ENCODE measurements at places on chromosomes 2 and 18.

GRCh38 chr18:49967636-49968313, 154.4 kb upstream of the ACAA2 start:
- DNase-seq = no peak

- DNase-seq = no peak
Observed at GRCh38 chr18:34650121-34650545, 60.0 kb upstream of the DTNA start.

DNA sequence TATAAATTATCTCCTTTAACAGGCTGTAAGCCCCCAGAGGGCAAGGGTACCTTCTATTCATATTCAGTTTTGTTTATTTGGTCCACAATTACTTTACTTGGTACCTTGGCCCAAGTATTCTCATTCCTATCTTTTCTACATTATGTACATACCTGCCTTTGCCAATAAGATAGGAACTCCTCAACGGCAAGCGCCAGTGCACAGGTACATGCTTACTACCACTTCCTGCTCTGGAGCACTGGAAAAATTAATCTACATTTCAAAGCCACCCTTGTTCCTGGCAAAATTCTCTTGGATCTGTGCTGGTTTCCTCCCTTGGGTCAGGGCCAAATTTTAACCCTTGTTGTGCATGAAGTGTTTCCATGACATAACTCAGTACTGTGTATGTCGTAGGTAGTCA, 34.3 kb upstream of the LMAN1 start:
- DNase-seq = no peak

GRCh38 chr2:236820763-236821344, 251.2 kb downstream of the ACKR3 start:
- DNase-seq = no peak

- no peak for DNase-seq
Observed at GRCh38 chr2:33246432-33246831, 230.0 kb upstream of the RASGRP3 start.

DNA sequence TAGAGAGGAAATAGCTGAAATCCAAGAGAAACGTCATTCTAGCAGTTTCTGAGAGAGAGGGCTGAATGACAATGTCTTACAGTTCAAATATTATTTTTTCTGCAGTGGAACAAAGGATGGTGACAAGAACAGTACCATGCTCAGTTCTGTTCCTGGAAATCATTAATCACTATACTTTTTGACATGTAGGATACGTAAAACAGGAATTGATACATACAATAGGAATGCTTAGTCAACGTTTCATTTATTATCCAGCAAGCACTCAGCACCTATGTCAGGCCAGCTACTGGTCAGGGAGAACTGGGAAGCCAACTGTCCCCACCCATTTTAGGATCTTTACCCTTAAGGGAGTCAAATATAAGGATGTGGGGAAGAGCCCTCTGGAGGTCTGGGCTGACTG, 114.7 kb downstream of the DHRS9 start:
- DNase-seq = no peak

- peak; percentile 73 for DNase-seq
Observed at GRCh38 chr2:44362207-44363015, 664 bp downstream of the CAMKMT start.

- peak; percentile 10 for DNase-seq
Observed at GRCh38 chr2:128638341-128639119, 319.9 kb upstream of the HS6ST1 start.

DNA sequence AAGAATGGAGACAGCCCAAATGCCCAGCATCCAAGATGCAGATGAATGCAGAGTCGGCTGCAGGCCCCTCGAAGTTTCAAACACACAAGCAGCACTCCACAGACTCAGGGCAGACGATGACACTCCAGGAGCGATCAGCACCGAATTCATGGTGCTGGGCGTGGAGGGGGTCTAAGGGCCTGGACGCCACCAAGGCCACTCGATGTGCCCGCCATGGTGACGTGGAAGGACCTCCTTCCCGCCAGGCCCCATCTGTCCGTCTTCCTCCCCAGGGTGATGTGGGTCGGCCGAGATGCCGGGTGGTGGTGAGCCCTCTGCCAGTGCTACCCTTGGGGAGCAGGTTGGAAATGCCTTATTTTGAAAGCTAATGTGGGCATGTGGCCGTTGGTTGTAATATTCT, 9.4 kb downstream of the KIF1A start:
- no peak for DNase-seq

GRCh38 chr2:62478093-62478580, 27.9 kb downstream of the TMEM17 start:
- DNase-seq = no peak

GRCh38 chr2:3354986-3355385, 22.6 kb downstream of the EIPR1 start:
- no peak for DNase-seq

DNA sequence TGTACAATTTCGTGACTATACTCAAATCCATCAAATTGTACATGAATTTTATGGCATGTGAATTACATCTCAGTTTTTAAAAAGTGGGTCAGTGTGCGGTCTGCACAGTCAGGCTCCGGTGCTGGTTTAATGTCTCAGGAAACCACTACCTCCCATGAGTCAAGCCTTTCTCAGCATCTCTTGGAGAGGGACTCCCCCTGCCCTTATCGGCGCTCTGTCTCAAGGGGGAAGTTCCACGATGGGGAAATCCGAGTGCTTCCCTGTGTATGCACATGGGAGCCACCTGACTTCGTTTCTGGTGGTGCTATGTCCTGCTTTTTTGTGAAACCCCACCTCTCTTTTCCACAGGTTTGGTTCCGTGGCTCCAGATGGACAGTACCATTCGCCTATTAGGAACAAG, 72.5 kb downstream of the ACOXL start:
- DNase-seq = peak; percentile 70
